ENCODE measurements at places on chromosomes 1 and 21.

GRCh38 chr1:246769306-246769705 is 45.1 kb downstream of the SCCPDH start:
- H3K27me3 ChIP-seq = no peaks in the 10 kb centered on the region
- H3K27ac ChIP-seq = no peak overlapping the region
- no peak overlapping the region for H3K4me3 ChIP-seq
- no peak for DNase-seq
- peaks cover 2% of the 10 kb centered on the region for H3K4me1 ChIP-seq

DNA sequence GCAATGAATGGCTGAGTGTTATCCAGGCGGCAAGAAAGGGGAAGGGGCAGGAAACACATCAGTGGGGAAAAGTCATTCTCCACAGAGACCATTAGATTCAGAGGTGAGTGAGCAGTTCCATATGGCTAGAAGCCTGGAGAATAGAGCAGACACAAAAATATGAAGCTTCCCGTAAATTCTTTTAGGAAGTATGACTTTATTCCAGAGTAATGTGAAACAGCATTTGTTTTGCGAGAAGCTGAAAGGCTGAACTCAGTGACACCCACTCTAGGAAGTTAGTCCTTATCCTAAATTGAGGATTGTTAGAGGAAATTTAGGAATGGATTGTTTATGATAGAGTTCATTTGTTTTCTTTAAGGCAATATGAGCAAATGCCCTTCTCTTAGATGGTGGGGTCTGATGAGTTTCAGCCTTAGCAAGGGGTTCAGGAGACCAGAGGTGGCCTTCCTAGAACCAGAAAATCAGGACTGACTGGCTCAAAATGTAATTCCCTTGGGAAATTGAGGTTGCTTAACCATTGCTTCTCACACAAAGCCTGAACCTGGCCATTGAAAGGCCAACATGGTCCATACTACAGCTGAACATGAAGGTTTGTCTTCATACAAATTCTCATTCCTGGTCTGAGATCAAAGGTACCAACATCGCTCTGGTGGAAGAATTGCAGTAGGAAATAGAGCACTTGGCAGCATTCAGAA is 167.5 kb downstream of the TPR start:
- H3K27ac ChIP-seq = no peak overlapping the region
- peaks cover 3% of the 10 kb centered on the region for H3K36me3 ChIP-seq
- peaks cover 56% of the 10 kb centered on the region for H3K27me3 ChIP-seq
- no peak overlapping the region for H3K4me3 ChIP-seq

DNA sequence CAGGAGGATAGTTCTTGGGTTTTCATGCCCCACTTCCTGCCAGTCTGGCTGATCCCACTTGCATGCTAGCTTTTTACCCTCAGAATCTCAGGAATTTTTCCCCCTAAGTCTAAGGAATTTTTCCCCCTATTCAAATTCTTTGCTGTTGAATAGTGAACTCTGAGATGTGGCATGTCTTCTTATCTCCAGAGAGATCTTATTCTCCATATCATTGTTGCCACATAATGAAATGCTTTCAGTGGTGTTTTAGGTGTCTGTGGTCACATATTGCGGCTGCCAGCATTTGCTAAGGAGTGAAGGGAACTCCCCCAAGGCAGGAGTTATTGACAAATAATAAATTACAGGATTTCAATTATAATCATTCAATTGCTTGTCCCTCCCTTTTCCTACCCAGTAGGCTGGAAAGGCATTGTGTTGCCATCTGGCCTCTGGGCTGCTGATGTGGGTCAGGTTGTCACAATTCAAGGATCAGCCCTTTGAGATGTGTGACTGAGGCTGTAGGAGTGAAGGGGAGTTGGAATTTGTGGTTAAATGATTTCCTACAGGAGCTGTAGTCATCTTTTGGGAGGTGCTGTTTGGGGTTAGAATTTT is 3.9 kb upstream of the FLG start:
- H3K27me3 ChIP-seq = peaks cover 12% of the 10 kb centered on the region
- H3K4me3 ChIP-seq = no peak overlapping the region
- peaks cover 2% of the 10 kb centered on the region for H3K36me3 ChIP-seq
- no peak overlapping the region for H3K27ac ChIP-seq
- H3K4me1 ChIP-seq = no peaks in the 10 kb centered on the region

DNA sequence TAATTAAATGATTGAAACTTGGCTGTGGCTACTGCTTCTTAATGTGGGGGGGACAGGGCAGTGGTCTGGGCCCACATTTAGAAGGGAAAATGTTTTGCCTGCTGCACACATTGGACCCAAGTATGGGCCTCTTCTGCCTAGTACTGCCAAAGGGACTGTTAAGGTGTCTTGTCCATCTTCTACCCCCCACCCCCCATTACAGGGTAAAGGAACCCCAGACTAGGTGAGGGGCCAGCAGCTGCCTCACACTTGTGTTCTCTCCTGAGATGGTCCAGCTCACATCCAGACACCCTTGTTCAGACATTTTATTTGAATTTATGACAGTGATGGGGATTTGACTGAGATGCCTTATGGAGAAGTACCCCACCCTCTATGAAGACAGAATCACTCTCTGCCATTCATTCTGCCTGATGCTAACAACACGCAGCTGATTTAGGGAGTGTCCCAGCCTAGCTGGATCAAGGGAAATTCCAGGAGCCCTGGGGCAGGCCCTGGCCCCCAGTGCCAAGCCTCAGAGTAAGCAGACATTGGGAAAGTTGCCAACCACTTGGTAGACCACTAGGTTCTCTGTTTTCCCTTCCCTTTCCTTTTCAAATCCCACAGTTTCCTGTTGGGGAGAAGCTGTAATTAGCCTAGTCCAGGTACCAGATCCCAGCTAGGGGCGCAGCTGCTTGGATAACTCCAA is 42.1 kb downstream of the YARS1 start:
- no peaks in the 10 kb centered on the region for H3K27me3 ChIP-seq
- H3K27ac ChIP-seq = peak overlapping the region; percentile 19
- DNase-seq = no peak
- H3K4me1 ChIP-seq = peaks cover 9% of the 10 kb centered on the region
- H3K36me3 ChIP-seq = no peaks in the 10 kb centered on the region
- no peak overlapping the region for H3K4me3 ChIP-seq

DNA sequence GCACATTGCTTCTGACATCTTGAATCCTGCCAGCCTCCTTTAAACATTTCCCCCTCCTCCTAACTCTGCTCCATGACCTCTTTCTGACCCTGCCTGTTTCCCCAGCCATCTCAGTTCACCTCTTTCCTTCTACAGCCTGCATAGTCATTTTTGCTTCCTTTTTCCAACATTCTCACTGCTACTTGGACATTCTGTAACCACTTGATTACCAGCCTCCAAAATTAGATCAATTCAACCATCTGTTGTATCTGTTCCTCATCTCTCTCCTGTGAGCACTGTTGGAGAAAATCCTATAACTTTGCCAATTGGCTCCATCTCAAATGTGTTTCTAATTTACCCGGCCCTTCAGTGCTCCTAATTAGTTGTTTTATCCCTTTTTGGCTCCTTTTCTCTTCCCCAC is 27.5 kb upstream of the GPR88 start:
- no peak overlapping the region for H3K27ac ChIP-seq
- H3K4me1 ChIP-seq = peaks cover 20% of the 10 kb centered on the region
- H3K36me3 ChIP-seq = peaks cover 9% of the 10 kb centered on the region
- no peaks in the 10 kb centered on the region for H3K27me3 ChIP-seq
- H3K4me3 ChIP-seq = no peak overlapping the region

DNA sequence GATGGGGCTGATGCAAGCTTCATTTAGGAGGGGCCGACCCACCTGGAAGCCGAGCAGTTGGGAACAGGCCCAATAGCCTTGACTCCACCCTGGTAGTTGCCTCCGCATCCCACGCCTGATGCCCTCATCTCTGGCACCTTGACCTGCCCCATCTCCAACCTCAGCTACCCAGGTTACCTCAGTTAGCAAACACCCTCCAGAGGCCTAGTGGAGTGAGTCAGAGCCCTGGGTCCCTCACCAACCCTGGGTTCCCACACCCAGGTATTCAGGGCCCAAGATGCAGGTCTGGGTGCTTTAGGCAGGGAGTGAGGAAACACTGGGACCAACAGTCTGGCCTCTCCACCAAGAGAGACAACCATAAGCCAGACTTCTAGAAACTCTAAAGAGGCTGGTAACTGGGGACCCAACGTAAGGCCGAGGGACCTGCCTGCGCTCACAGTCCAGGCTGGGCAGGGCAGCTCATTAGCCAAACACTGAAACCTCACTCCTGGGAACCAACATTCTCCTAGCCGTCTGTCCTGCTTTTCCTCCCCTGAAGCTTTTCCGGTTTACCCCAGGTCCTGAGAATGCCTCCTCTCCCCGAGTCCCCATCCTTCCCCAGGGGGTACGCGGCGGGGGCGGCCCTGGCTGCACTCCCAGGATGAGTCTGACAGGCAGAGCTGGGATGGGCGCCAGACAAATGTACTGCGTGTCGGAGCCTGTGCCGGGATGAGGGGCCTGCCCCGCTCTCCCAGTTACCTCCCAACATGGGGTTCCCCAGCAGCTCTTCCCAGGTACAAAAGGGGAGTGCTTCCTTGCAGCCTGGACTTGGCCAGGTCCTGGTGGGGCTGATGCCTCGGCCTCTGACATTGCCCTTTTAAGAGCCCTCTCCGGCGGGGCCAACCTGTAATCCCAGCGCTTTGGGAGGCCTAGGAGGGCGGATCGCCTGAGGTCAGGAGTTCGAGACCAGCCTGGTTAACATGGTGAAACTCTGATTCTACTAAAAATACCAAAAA is 8.9 kb upstream of the CELSR2 start:
- H3K4me3 ChIP-seq = peak overlapping the region; percentile 55
- no peak for DNase-seq
- no peaks in the 10 kb centered on the region for H3K36me3 ChIP-seq

GRCh38 chr1:164713456-164714207 is 154.6 kb downstream of the PBX1 start:
- no peak overlapping the region for H3K4me3 ChIP-seq
- H3K4me1 ChIP-seq = no peaks in the 10 kb centered on the region
- DNase-seq = no peak
- H3K27ac ChIP-seq = no peak overlapping the region
- H3K36me3 ChIP-seq = no peaks in the 10 kb centered on the region

- H3K4me3 ChIP-seq = no peak overlapping the region
- H3K36me3 ChIP-seq = no peaks in the 10 kb centered on the region
- peaks cover 14% of the 10 kb centered on the region for H3K27me3 ChIP-seq
- no peak overlapping the region for H3K27ac ChIP-seq
- DNase-seq = no peak
These were observed 25.5 kb downstream of the EVI5 start for GRCh38 chr1:92759361-92759760.

DNA sequence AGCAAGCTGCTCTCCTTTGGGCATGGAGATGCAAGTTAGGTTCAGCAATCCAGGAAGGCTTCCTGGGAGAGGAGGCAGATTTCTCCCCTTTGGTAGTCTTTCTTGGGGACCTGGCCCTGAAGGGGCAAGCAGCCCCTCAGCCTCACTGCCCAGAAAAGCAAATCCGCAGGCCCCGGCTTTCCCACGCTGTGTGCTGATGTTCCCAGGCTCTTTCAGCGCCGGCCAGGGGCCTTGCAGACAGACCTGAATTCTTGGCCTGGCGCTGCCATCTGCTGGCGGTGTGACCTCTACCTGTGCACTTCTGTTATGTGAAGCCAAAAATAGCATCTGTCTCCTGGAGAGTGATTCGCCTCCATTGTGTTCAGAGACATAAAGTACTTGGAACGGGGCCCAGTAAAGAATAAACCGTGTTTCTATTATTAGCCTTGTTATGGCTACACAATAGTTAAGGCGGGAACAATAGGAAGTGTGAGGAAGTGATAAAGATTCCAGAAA is 64.8 kb downstream of the ALPL start:
- no peak overlapping the region for H3K27ac ChIP-seq
- H3K4me1 ChIP-seq = no peaks in the 10 kb centered on the region
- H3K4me3 ChIP-seq = no peak overlapping the region
- peaks cover 30% of the 10 kb centered on the region for H3K27me3 ChIP-seq

Measured in T-helper 17 cell (primary cell).